ENCODE measurements at places on chromosomes 3 and 15.

- DNase-seq: peak; percentile 39
These were observed 52.2 kb downstream of the ABI3BP start for GRCh38 chr3:100941041-100941440.

GRCh38 chr3:42443819-42444436 is 33.5 kb upstream of the LYZL4 start:
- DNase-seq: peak; percentile 66

GRCh38 chr15:39699516-39700374 is 82.9 kb downstream of the FSIP1 start:
- no peak for DNase-seq

- no peak for DNase-seq
These were observed 226.0 kb downstream of the SNRPN start for GRCh38 chr15:25180606-25181292.

DNA sequence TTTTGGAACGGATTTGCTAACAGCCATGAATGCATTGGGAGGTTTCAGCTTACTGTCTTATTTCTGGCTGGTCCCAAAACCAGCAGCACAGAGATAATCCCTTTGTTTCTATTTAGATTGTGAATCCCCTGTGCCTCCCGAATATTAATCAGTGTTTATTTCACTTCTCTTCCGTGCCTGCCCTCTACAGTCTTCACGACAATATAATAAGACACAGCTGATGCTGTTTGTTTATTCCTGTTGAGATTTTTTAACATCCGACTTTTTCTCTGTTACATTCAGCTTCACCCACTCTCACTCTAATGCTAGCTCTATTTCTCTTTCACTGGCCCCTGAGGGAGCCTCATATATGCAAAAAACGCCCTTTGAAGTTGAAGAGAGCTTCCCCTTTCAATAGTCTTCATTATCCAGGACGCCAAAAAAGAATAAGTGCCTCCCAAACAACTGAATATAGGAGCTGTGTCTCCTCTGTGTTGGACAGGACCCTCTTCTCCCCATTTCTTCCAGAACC is 995.3 kb downstream of the ROBO2 start:
- DNase-seq: no peak

- peak; percentile 28 for DNase-seq
These were observed 7.4 kb upstream of the ANPEP start for GRCh38 chr15:89822026-89822425.

- DNase-seq: no peak
These were observed 137.3 kb upstream of the BHLHE40 start for GRCh38 chr3:4841776-4842440.

- DNase-seq: peak; percentile 62
These were observed 461.3 kb upstream of the NAALADL2 start for GRCh38 chr3:174397848-174398247.

GRCh38 chr3:146052791-146053310 is 108.1 kb downstream of the PLOD2 start:
- DNase-seq: no peak

GRCh38 chr15:30929982-30930381 is 26.3 kb downstream of the FAN1 start:
- DNase-seq: no peak
